Prostate gland (tissue), 2 donors: ENCODE measurements at places on chromosomes 16 and 17.

DNA sequence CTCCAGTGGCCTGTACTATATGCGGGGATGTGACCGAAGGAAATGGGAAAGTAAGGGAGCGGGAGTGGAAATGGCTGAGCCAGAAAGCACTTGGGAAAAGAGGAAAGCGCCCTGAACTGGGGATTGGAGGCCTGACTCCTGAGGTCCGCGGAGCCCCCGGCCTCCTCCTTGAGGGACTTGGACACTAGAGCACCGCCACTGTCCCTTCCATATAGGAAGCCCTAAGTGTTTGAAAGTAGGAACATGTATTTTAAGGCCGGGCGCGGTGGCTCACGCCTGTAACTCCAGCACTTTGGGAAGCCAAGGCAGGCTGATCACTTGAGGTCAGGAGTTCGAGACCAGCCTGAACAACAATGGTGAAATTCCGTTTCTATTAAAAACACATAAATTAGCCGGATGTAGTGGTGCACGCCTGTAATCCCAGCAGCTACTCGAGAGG lies 530 bp upstream of the ZDHHC7 start:
- no peak for DNase-seq

DNA sequence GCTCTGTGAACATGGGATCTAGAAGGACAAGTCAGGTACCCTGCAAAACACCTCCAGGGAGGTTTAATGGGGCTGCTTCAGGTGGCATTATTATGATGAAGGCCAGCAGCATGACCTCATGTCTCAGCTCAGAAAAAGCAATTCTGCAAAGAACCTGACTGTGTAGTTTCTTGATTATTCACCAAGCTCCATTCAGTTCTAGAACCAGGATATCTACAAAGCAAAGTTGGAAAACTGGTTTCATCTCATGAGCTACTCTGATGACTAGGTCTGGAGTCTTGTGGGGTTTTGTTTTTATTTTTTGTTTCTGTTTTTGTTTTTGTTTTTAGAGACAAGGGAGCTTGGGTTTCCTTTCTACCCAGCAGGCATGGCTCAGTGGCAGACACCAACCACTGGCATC lies 19.0 kb upstream of the LRRC37A3 start:
- DNase-seq = no peak

DNA sequence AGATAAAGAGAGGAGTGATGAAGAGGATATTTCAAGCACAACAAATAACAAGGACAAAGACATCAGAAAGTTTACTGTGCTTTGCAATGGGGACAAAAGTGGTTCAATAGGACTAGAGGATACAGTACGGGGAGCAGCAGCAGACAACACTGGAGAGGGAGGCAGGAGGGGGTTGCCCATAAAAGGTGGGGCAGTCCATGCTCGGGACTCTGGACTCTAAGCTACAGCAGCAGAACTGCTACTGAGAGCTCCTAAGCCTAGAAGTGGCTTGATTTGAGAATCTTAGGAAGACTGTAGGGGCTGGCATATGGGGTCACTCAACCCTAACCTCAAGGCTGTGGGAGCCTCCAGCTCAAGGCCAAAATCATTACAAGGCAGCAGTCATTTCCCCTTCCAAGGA lies 62.2 kb downstream of the C17orf67 start:
- no peak for DNase-seq

- DNase-seq = peak; percentile 69
Measured at GRCh38 chr16:78778101-78779004, 678.9 kb downstream of the WWOX start.

DNA sequence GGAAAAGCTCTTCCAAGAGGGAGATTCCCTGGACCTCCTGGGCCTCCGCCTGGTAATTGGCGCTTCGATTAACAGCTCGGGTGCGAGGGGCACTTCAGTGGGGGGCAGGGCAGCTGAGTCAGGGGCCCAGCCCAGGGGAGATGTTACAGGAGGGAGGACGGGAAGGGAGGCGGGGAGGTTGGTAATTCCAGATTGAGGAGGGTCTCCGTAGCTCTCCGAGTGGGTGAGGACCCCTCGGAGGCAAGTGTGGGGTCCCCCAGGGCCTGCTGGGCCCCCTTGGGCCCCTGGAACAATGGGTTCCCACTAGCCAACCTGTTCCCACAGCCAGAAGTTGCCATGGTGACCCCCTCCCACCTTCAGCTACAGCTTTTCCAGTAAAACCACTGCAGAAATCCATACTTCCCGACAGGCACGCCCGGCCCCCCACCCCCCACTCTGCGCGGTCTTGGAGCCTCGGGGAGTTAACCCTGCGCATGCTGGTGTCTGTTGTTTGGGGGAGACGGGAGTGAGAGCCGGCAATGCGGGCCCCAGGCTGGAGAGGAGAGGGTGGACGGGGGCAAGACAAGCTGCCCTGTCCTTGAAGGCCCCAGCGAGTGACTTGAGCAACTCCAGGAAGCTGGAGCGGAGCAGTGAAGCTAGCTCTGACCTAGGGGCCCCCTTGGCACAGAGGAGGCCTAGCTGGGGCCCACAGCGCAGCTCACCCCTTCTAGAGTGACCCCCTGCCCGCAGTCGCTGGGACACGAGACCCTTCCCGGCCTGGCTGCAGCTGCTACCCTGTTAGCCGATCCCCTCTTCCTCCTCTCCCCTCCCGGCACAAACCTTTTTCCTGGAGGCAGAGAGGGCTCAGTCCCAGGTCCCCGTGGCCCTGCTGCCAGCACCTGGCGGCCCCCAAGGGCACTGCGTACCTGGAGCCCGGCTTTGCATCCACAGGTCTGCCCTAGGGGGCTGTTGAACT lies 37.8 kb downstream of the TMEM235 start:
- DNase-seq = no peak

GRCh38 chr16:65410801-65411200 lies 288.9 kb upstream of the CDH11 start:
- DNase-seq = no peak

GRCh38 chr17:1906662-1907101 lies 76.9 kb downstream of the RPA1 start:
- DNase-seq = no peak

GRCh38 chr16:11233727-11234376 lies 22.2 kb downstream of the SOCS1 start:
- DNase-seq = no peak
